Kidney capillary endothelial cell (primary cell): ENCODE measurements at places on chromosomes 3 and 15.
A peak's percentile ranks its signal among the peaks of the same experiment; 100 is the strongest.

DNA sequence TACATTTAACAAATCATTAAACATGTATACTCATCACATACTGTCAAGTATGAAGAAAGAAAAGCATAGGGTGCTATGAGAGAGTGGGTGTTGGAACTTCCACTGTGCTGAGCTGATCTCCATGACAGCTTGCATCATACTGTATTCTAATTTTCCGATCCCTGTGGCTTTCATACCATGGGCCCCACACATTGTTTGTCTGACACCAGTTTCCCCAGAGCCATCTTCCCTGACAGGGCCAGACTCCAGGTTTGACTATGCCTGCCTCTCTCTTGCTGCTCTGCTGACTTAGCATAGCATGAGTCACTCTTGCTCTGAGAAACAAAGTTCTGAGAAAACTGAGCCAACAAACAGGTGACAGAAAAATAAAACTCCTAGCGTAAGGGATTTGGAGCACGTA is 37.0 kb upstream of the CASR start:
- no peak for DNase-seq

DNA sequence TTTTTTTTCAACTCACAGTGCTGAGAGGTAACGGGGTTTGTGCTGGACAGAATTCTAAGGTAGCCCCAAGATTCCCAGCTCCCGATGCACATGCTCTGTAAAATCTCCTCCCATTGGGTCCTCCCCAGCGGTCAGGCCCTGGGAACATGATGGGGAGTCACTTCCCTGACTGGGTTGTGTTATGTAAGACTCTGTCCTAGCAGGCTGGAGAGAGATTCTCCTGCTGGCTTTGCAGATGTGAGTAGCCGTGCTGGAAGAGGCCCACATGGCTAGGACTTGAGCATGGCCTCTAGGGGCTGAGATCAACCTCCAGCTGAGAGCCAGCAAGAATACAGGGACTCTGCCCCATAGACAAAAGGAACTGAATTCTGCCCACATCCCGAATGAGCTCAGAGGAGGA is 83.7 kb upstream of the OXTR start:
- no peak for DNase-seq

DNA sequence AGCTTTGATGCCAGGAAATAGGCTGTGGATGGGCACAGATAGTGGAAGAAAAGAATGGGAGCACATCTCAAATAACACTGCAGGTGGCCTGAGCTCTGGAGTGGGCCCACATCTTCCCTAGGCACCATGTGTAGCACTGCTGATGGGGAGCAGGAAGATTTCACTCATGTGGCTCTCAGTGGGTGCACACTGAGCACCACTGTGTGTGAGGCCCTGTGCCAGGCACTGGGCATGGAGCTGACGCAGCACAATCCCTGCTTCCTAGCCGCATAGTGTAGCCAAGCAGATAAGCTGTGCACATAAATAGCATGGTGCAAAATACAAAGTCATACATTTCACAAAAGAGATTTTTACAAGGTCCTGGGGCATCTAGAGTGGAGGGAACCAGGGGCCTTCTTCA is 101.6 kb downstream of the MOBP start:
- DNase-seq: no peak

- DNase-seq: no peak
Measured at GRCh38 chr3:79041621-79042020, 726.2 kb downstream of the ROBO1 start.

DNA sequence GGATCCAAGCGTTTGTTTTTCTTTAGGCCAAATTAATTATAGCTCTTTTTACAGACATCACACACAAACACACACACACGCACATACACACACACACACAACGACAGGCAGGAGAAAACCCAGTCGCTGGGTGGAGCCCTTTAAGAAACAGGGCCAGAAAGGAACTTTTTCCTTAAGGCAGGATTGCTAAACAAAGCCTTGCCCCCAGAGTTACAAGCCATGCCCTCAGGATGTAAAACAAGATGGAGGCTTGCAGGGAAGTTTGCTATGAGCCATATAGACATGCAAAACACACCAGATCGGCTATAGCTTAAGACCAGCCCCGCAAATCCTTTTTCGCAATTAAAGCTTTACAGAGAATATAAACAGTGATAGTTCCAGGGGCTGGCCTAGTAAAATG is 16.3 kb upstream of the IQCF2 start:
- no peak for DNase-seq

DNA sequence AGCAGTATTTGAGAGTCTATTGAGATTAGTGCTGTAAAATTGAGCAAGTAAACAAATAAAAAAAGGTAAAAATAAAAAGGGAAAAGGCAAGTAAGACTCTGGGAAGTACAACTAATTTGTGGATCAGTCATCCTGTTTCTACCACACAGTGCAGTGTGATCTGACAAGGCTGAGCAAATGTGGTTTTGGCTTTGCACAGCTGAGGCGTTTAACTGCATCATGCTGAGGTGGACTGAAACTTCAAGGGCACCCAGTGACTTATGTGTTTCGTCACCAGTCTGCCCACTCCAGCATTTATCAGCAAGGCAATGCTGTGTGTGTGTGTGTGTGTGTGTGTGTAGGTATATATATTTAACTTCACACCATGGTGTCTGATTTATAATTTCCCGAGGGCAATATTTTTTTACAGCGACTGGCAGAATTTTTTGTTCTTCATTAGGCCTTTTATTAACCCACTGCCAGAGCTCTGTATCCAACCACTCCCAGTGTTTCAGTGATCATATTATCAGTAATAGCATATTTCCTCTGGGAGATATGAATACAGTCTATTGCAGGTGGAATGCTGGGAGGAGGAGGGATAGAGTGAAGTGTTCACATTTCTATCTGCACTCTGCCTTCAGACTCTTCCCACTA is 131.5 kb upstream of the SATB1 start:
- DNase-seq: no peak

DNA sequence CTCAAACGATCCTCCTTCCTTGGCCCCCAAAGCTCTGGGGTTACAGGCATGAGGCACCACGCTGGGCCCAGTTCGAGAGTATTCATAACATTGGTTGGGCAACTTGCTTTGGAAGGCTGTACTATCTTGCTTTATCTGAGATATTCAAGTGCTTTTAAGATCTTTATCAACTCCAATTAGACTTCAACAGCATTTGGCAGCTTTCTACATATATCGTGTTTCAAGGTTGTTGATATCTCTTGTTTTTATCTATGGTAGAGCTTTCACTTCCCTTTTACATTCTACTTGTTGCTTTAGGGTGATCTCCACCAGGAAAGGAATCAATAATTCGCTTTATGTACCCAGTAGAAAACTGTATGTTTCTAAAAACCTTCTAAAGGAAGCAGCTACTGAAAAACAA is 395.3 kb downstream of the IL5RA start:
- no peak for DNase-seq

GRCh38 chr3:64238971-64239667 is 13.9 kb upstream of the PRICKLE2 start:
- DNase-seq: peak; percentile 18

- DNase-seq: no peak
Measured at GRCh38 chr3:5560199-5560598, 372.7 kb downstream of the EDEM1 start.

DNA sequence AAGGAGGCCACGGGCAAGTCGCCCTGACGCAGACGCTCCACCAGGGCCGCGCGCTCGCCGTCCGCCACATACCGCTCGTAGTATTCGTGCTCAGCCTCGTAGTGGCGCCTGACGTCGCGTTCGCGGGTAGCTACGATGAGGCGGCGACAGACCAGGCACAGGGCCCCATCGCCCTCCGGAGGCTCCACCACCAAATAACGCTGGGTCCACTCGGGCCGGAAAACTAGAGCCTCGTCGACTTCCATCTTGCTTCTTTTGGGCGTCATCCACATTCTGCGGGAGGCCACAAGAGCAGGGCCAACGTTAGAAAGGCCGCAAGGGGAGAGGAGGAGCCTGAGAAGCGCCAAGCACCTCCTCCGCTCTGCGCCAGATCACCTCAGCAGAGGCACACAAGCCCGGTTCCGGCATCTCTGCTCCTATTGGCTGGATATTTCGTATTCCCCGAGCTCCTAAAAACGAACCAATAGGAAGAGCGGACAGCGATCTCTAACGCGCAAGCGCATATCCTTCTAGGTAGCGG is at the start of gene EPM2AIP1:
Gene EPM2AIP1 (minus strand): TSS at position 326 of the 520 bp plus-strand sequence. CDS start 54 bp downstream, at position 272.
- no peak for DNase-seq

DNA sequence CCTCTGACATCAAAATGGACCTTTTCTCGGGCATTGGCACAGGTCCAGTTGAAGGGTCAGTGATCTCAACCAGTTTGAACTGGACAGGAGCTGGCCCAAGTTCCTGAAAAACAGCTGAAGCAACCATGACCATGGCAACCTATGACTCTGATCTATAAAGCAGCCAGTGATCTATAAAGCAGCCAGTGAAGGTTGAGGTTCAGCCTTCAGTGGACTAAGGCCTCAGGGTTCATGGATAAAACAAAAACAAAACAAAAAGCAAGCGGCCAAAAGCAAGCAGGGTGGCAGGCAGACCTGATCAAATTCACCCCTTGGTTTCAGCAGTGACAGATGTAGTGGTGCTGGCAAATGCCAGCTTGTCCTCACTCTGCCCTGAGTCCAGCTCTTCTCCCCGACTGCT is 10.0 kb upstream of the CHRNB4 start:
- no peak for DNase-seq

- no peak for DNase-seq
Measured at GRCh38 chr3:41143421-41144031, 55.8 kb upstream of the CTNNB1 start.

GRCh38 chr3:194298331-194299227 is 52.5 kb downstream of the CPN2 start:
- no peak for DNase-seq

- peak; percentile 63 for DNase-seq
Measured at GRCh38 chr15:64046421-64047153, at the start of gene DAPK2. DAPK2 (minus strand) TSS chr15:64046485; CDS start chr15:64040261, 6,224 bp downstream.

GRCh38 chr3:133578548-133579191 is 5.2 kb downstream of the CDV3 start:
- no peak for DNase-seq

DNA sequence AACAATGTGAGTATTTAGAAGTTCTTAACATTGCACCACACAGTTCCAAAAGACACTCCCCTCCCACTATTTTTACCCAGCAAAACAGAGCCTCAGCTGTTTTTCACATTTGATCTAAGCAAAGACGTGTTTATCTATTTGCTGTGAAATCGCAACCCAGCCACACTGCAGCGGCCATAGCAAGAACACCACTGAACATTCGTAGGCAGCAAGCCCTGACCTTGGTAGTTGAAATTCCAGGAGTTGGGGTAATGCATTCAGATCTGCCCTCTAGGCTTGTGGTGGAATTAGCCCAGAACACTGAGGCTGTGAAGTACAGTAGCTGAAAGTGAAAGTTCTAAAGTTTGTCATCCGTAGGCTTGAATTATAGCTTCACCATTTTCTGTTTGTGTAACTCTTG is 17.1 kb upstream of the SLC24A5 start:
- DNase-seq: no peak

GRCh38 chr3:16990163-16990562 is 105.4 kb downstream of the PLCL2 start:
- no peak for DNase-seq

DNA sequence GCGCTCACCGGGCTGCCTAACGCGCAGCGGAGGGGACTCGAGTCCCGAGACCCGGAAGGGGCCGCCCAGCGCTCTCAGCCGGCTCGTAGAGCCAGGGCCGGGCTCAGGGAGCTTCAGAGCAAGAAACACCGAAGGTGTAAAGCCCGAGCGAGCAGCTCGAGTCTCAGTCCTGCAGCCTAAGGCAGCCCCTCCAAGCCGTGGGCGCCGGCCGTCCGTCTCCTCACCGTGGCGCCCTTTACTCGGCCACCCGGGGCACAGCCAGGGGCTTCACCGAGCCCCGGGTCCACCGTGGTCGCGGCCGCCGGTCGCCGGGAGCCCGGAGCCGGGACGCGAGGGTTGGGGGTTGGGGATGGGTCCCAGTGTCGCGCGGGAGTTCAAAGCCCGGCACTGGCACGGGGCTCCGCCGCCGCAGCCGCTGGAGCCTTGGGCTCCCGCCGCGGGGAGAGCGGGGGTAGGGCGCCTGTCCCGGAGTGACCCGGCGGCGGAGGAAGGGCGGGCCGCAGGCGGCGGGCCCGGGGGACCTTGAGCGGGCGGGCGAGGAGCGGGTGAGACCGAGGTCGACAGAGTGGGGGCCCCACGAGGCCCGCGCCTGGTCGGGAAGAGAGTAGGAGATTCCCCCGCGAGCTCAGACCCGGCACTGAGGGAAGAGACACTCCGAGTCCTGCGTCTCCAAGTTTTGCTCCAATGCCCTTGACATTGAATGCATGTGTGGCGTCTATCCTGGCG is 26.9 kb upstream of the THRB start:
- peak; percentile 15 for DNase-seq

DNA sequence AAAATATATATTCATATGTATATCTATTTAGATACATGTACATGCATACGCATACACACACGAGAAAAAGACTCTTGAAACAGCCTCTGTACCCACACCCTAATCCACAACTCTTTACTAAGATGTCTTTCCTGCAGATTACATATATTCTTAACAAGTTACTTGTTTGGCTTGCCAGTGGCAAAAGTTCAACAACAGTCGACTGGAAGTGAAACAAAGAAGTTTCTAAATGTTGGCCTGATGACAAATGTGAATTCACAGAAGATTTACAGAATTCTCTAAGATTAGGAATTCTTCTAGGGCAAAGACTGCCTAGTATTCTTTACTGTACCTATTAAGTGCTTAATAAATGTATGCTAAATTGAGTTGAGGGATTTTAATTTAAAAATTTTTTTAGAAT is 116.8 kb downstream of the CDIN1 start:
- DNase-seq: no peak

GRCh38 chr3:115667738-115668065 is 44.4 kb downstream of the GAP43 start:
- DNase-seq: no peak

GRCh38 chr3:128472449-128473179 is 5.9 kb upstream of the DNAJB8 start:
- DNase-seq: no peak

DNA sequence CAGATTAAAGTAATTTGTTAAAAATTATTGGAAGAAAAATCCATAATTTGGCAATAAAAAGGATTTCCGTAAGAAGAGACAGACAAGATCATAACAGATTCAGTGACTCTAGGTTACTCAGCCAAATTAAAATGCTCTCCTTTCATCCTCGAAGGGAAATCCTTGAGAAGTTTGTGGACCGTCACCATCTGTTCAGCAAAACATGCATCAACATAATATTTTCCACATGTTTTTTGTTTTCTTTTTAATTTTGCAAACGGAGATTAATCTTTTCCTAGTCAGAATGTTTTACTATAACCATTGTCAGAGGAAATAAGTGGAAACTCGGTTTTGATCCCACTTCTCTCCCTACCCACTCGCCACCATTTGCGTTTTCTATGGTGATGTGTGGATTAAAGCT is 128.3 kb downstream of the TMCO5A start:
- no peak for DNase-seq

- DNase-seq: no peak
Measured at GRCh38 chr3:177211503-177212277, 14.4 kb upstream of the TBL1XR1 start.

GRCh38 chr3:119604878-119605277 is 7.2 kb downstream of the PLA1A start:
- DNase-seq: peak; percentile 40

- DNase-seq: no peak
Measured at GRCh38 chr3:38549486-38549885, 53.3 kb downstream of the EXOG start.
